ENCODE measurements at places on chromosomes 3 and 15.
A peak's percentile ranks its signal among the peaks of the same experiment; 100 is the strongest.

- DNase-seq: peak; percentile 37
Measured at GRCh38 chr15:63110428-63111026, 11.1 kb upstream of the LACTB start.

GRCh38 chr3:168325684-168326083 is 230.0 kb upstream of the GOLIM4 start:
- DNase-seq: no peak

GRCh38 chr3:43326891-43327581 is 40.7 kb downstream of the SNRK start:
- DNase-seq: no peak

- DNase-seq: peak; percentile 9
Measured at GRCh38 chr15:33581032-33581431, 270.3 kb downstream of the RYR3 start.

DNA sequence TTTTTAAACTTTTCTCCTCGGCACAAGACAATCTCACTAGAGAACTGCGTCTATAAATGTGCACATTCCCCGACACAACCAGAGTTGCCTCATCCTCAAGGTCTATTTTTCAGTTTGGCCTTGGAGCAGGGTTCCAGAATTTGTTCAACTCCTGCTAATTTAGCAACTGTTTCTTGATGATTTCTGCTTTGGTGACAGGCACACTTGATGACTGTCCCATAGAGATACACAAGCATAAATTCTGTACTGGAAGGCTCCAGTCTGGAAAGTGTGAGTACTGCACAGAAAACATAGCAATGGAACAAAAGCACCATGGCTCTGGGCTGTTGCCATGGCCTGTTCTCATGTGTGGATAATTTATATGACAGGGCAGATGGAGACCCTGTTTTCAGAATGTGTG is 379.6 kb upstream of the PDZRN3 start:
- no peak for DNase-seq

GRCh38 chr3:69751074-69751476 is 11.8 kb downstream of the MITF start:
- DNase-seq: no peak

GRCh38 chr3:183731611-183732010 is 34.0 kb downstream of the YEATS2 start:
- no peak for DNase-seq

- DNase-seq: peak; percentile 64
Measured at GRCh38 chr3:136750897-136751315, 1.3 kb downstream of the STAG1 start.

DNA sequence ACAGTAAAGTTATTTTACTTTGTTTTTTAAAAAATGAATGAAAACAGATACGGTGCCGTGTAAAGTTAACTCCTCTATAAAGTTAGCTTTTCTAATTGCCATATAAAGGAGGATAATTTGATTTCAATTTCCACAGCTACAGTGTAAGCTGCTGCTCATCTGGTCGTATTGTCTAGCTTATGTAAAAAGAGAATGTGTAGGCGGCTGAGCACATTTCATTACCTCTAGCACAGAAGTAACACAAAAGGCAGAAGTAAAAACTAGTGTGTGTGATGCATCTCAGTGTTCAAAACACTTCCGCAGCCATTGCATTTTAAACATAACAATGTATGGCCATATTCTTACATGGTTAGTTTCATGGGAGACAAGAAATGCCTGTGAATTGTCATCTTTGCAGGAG is 105.0 kb upstream of the P2RY1 start:
- no peak for DNase-seq

DNA sequence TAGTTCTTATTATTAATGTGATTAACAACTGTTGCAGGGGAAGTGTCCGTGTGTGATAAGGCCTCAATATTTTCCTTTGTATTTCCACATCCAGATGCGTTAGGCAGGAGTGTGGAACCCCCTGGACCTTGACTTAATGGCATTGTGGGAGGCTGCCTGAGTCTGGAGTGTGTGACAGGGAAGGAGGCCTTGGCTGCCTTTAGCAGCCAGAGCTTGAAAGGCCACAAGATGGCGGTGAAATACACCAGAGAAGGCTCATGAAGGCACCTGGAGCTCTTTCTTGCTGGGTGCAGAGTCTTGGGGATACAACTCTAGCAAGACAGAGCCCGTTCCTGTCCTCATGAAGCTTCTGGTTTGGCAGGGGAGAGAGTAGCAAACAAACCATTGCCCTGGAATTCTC is 36.9 kb downstream of the POLR2M start:
- peak; percentile 19 for DNase-seq

- no peak for DNase-seq
Measured at GRCh38 chr15:63931556-63931955, 97.8 kb upstream of the HERC1 start.

GRCh38 chr15:96365781-96366525 is 35.5 kb downstream of the NR2F2 start:
- DNase-seq: no peak

DNA sequence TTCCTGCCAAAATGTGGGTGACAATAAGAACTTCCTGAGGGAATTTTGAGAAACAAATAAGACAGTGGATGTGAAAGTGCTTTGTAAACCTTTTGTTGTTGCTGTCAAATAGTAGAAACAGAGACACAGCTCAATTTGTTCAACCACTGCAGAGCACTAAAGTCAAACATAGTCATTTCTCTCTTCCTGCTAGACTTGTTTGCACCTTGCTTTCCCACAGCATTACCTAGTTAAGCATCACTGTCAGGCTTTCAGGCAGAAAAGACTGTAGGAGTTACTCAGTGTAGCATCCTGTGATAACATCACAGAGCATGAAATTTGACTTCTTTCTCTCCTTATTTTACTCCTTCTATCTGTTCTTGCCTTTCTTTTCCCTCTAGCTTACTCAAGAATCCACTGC is 27.1 kb downstream of the SLC12A1 start:
- DNase-seq: no peak

- DNase-seq: peak; percentile 60
Measured at GRCh38 chr3:106333911-106334618, 465.3 kb upstream of the CBLB start.

DNA sequence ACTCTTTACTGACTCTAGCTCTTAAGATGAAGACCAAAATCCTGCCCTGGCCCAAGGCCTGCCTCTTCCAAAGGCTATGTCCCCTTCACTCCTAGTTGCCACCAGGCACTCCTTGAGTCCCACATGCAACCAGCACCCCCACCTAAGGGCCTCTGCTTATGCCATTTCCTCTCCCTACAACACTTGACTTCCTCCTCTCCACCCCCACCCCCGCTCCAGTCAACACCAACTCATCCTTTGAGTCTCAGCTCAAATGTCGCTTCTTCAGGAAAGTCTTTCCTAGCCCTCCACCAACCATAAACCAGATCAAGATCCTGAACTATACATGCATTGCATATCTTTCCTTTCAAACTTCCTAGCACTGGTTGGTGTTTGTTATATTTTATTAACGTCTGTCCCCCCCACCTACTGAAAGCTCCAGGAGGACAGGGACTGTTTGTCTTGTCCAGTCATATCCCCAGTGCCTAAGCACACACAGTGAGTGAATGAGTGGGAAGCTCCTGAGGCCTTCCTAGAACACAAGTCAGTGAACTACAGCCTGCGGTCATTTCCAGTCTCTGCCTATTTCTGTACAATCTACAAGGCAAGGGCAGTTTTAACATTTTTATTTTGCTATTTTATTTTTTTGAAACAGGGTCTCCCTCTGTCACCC is 7.3 kb downstream of the TBC1D2B start:
- no peak for DNase-seq

DNA sequence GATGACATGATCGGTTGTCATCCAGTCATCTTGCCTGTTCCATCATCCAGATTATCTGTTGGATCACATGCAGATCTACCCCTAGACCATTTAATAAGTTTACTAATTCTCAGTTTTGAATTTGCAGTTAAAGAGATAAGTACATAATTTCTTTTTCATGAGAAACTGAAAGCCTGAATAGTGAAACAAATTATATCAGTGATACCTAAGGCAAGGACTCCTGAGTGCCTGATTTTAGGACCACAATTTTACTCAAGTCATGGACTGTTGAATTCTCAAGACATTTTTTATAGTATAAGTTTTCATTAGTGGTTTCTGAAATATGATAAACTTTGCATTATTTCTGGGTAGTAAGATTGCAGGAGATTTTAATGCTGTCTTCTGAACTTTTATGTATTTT is 13.2 kb downstream of the SIDT1 start:
- DNase-seq: no peak
